Activated CD8-positive, alpha-beta memory T cell treated with anti-CD3 and anti-CD28 coated beads, Interleukin-2, amount 10 ng/mL, durations not matched to agents 7 days and 5 days (primary cell): ENCODE measurements at places on chromosomes 2 and 18.
A peak's percentile ranks its signal among the peaks of the same experiment; 100 is the strongest.

- no peak for DNase-seq
Observed at GRCh38 chr18:23099621-23100020, 35.7 kb upstream of the CABLES1 start.

DNA sequence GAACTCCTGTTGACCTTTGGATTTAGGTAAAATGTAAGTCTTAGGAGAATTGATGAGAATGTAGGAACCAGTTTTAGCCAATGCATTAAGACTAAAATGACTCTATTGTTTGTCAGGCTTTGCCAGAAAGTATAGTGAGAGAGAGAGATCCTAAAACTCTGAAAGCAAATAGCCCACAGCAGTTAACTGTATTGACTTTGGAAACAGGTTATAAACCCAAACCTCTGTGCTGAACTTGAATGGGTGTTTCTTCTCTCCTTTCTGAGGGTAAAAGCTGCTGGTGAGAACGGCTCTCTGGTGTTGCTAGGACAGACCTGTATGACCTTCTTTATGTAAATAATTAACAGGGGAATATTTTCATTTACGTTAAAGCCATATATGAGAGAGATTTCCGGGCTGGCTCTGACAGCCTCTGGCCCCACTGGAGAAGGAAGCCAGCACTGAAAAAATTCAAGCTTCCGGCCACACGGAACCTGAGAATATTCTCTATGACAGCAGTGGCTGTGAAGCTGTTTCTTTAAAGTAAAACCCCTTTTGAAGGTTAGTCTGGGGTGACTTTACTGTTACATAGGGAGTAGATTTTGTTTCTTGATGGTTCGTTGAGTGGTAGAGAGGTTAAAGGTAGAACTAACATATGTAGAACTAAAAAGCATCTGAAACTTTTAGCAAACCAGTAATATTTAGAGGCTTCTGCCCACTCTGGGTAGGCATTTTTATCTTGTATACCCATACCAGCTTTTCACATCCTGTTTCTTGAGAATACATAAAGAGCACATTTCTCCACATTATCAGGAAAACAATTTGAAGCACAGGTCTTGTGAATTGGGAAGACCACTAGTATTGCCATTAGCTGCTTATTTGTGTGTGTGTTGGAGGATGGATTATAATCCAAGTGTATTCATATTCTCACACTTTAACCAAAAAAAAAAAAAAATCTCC is 123.8 kb downstream of the SPTBN1 start:
- DNase-seq = peak; percentile 73

- DNase-seq = no peak
Observed at GRCh38 chr2:134504586-134505336, 214.0 kb downstream of the TMEM163 start.

DNA sequence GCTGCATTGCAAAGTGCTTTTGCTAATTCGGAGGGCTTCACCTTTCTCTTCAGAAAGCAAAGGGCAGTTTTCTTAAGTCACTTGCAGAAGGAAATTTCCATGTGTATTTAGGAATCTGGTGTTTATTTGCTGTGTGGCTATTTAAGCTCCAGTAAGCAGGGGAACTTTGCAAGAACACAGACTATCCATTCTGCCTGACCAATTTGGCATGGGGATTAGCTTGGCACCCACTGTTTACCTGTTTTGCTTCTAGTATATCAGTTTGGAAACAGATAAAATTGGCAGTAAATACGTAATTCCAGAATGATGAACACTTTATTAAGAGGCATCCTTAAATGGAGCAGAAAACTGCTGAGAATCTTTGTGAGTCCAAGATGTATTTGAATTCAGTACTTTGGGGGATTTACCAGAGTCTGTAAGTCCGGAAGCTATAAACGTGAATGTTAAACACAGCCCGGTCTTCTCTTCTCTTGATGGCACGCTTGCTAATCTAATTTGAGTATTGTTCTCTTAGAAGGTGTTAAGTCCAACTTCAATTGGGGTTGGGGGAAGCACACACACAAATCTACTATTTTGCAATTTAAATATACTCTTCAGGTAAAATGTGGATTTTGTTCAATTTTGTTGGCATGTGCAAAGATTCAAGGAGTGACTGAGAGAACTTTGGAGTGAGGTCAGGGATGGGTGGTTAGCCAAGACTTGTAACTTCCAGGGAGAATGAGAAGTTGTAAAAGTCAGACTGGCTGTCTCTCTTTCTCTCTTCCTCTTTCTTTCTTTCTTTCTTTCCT is 650 bp downstream of the ACKR3 start:
- DNase-seq = no peak

- DNase-seq = no peak
Observed at GRCh38 chr2:26801796-26802195, 15.9 kb downstream of the CENPA start.

GRCh38 chr2:43460611-43461365 is 135.1 kb downstream of the THADA start:
- no peak for DNase-seq

- DNase-seq = no peak
Observed at GRCh38 chr2:152611458-152612231, 105.6 kb downstream of the PRPF40A start.

GRCh38 chr2:197184959-197185586 is 125.5 kb downstream of the ANKRD44 start:
- DNase-seq = no peak
